ENCODE measurements at places on chromosomes 6 and 20. TPM values are rescaled to one million over a fixed set of nuclear protein-coding genes. Genes with fewer than 3 reads are reported as not detected.
A peak's percentile ranks its signal among the peaks of the same experiment; 100 is the strongest.

GRCh38 chr6:111543913-111544435, 61.0 kb upstream of the REV3L start:
- no peak for DNase-seq
- peaks cover 10% of the 10 kb centered on the region for H3K4me1 ChIP-seq
- H3K4me3 ChIP-seq: no peak overlapping the region
- H3K36me3 ChIP-seq: no peaks in the 10 kb centered on the region
- H3K27ac ChIP-seq: no peak overlapping the region

- H3K27ac ChIP-seq: peak overlapping the region; percentile 95
- peaks cover 7% of the 10 kb centered on the region for H3K36me3 ChIP-seq
- peaks cover 17% of the 10 kb centered on the region for H3K4me1 ChIP-seq
- H3K27me3 ChIP-seq: no peaks in the 10 kb centered on the region
Measured at GRCh38 chr6:113354204-113354895, 502.8 kb upstream of the MARCKS start.

DNA sequence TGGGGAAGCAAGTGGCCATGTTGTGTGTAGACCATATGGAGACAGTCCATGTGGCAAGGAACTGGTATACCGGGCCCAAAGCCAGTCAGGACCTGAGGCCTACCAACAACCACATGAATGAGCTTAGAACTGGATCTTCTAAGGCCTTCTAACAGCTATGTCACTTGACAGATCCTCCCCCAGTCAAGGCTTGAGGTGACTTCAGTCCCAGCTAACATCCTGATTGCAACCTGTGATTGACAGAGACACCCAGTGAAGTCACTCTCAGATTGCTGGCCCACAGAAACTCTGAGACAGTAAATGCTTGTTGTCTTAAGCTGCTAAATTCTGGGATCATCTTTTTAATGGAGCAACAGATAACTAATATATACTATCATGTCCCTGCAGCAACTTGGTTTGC, 32.9 kb downstream of the AHI1 start:
- H3K4me3 ChIP-seq: no peak overlapping the region
- no peak for DNase-seq
- H3K27ac ChIP-seq: no peak overlapping the region
- H3K27me3 ChIP-seq: no peaks in the 10 kb centered on the region
- H3K4me1 ChIP-seq: no peaks in the 10 kb centered on the region

GRCh38 chr6:9250852-9251251, 815.5 kb upstream of the SLC35B3 start:
- no peaks in the 10 kb centered on the region for H3K27me3 ChIP-seq
- H3K36me3 ChIP-seq: no peaks in the 10 kb centered on the region
- no peak overlapping the region for H3K4me3 ChIP-seq
- H3K27ac ChIP-seq: no peak overlapping the region
- peak; percentile 2 for DNase-seq

GRCh38 chr6:89087881-89088280, 7.3 kb downstream of the PNRC1 start:
- H3K27me3 ChIP-seq: no peaks in the 10 kb centered on the region
- 0 out of 2 replicates have a peak, but pooled peaks cover 18% of the 10 kb centered on the region for H3K4me1 ChIP-seq
- no peak overlapping the region for H3K27ac ChIP-seq

GRCh38 chr6:73285674-73286283, 22.8 kb upstream of the KHDC1 start:
- DNase-seq: peak; percentile 47
- H3K4me1 ChIP-seq: no peaks in the 10 kb centered on the region
- no peaks in the 10 kb centered on the region for H3K36me3 ChIP-seq
- no peaks in the 10 kb centered on the region for H3K27me3 ChIP-seq
- no peak overlapping the region for H3K27ac ChIP-seq

DNA sequence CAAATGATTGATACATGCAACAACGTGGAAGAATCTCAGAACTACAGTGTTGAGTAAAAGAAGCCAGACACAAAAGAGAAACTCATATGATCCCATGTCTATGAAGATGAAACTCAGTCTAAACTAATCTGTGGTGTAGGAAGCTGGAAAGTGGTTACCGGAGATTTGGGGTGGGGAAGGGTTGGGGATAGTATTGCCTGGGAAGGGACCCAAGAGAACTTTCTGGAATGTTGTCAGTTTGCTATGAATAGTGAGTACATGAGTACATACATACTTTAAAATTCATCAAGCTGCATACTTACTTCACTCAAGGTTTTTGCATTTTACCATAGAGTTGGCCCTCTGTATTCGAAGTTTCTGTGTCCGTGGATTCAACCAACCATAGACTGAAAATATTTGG, 106.0 kb downstream of the SAMD5 start:
- H3K27me3 ChIP-seq: no peaks in the 10 kb centered on the region
- H3K27ac ChIP-seq: no peak overlapping the region
- no peak for DNase-seq
- no peak overlapping the region for H3K4me3 ChIP-seq

- peak overlapping the region; percentile 96 for H3K27ac ChIP-seq
- H3K27me3 ChIP-seq: no peaks in the 10 kb centered on the region
- peak overlapping the region; percentile 84 for H3K4me3 ChIP-seq
- 0 out of 2 replicates have a peak, but pooled peaks cover 11% of the 10 kb centered on the region for H3K4me1 ChIP-seq
- peaks cover 10% of the 10 kb centered on the region for H3K36me3 ChIP-seq
Measured at GRCh38 chr6:3119040-3119723, 671 bp downstream of the BPHL start.

- H3K27ac ChIP-seq: no peak overlapping the region
- peak; percentile 65 for DNase-seq
- H3K4me1 ChIP-seq: peaks cover 12% of the 10 kb centered on the region
- H3K27me3 ChIP-seq: peaks cover 39% of the 10 kb centered on the region
- H3K36me3 ChIP-seq: no peaks in the 10 kb centered on the region
Measured at GRCh38 chr6:99589290-99589672, 17.4 kb upstream of the PRDM13 start.

- peaks cover 3% of the 10 kb centered on the region for H3K36me3 ChIP-seq
- H3K4me1 ChIP-seq: no peaks in the 10 kb centered on the region
- H3K4me3 ChIP-seq: no peak overlapping the region
- no peak overlapping the region for H3K27ac ChIP-seq
- H3K27me3 ChIP-seq: no peaks in the 10 kb centered on the region
- DNase-seq: no peak
Measured at GRCh38 chr6:161218222-161218621, 55.6 kb downstream of the AGPAT4 start.

DNA sequence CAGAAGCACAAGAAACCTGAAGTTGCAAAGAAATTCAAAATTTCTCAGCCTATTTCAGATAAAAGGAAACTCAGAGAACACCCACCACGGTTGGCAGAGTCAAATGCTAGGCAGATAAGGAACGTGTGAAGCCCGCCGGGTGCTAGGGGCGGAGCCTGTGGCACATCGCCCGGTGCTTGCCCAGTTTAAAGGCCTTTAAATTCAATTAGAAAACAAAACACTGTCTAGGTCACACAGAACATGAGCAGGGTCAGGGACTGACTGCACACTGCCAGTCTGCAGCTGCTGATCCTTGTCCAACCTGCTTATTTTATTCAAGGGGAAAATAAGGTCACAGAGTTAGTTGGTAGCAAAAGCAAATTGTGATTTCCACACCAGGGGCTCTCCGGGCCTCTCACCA, 75.8 kb downstream of the PSMG4 start:
- peak; percentile 68 for DNase-seq
- H3K27me3 ChIP-seq: peaks cover 41% of the 10 kb centered on the region
- H3K27ac ChIP-seq: no peak overlapping the region
- H3K4me3 ChIP-seq: no peak overlapping the region
- H3K4me1 ChIP-seq: peaks cover 9% of the 10 kb centered on the region
- no peaks in the 10 kb centered on the region for H3K36me3 ChIP-seq

GRCh38 chr20:9214685-9215084, 145.8 kb downstream of the PLCB4 start:
- no peaks in the 10 kb centered on the region for H3K27me3 ChIP-seq
- no peak for DNase-seq
- H3K36me3 ChIP-seq: no peaks in the 10 kb centered on the region
- no peak overlapping the region for H3K27ac ChIP-seq
- H3K4me1 ChIP-seq: no peaks in the 10 kb centered on the region

GRCh38 chr6:34546551-34547321, 9.4 kb downstream of the SPDEF start:
- no peak overlapping the region for H3K27ac ChIP-seq
- no peaks in the 10 kb centered on the region for H3K36me3 ChIP-seq
- no peaks in the 10 kb centered on the region for H3K27me3 ChIP-seq

GRCh38 chr6:147040121-147040910, 163.9 kb upstream of the STXBP5 start:
- no peaks in the 10 kb centered on the region for H3K27me3 ChIP-seq
- no peak overlapping the region for H3K4me3 ChIP-seq
- no peak overlapping the region for H3K27ac ChIP-seq
- no peak for DNase-seq

- no peak overlapping the region for H3K27ac ChIP-seq
- no peaks in the 10 kb centered on the region for H3K4me1 ChIP-seq
- no peak for DNase-seq
- no peaks in the 10 kb centered on the region for H3K36me3 ChIP-seq
- no peaks in the 10 kb centered on the region for H3K27me3 ChIP-seq
Measured at GRCh38 chr6:84791233-84791632, 26.8 kb upstream of the TBX18 start.

DNA sequence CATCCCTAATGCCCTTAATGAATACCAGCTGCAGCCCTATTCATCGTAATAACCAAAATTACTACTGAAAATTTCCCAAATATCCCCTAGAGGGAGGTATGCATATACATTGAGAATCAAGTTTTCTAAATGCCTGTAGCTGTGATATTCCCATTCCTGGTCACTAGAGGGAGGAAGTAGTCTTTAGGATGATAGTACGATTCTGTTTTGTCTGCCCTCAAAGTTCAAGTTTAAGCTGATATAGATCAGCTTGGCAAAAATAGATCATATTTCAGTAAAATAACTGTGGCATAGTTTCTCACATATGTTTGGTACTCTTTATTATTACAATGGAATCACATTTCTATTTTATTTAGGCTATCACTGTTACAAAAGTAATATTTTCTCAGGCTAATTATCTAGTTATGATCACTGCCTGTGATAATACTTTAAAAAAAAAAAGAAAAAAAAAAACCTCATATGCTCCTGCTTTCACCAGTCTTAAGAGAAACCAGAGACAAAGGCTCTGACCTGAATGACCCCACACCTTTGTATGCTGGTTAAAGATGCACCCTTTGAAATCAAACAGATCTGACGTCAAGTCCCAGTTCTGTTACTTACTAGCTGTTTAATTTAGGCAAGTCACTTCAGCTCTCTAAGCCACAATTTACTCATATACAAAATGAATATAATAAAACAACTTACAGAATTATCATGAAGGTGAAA, 11.0 kb downstream of the TSPYL1 start:
- peak; percentile 76 for DNase-seq
- H3K4me1 ChIP-seq: peaks cover 12% of the 10 kb centered on the region
- peak overlapping the region; percentile 63 for H3K27ac ChIP-seq
- peaks cover 10% of the 10 kb centered on the region for H3K36me3 ChIP-seq

DNA sequence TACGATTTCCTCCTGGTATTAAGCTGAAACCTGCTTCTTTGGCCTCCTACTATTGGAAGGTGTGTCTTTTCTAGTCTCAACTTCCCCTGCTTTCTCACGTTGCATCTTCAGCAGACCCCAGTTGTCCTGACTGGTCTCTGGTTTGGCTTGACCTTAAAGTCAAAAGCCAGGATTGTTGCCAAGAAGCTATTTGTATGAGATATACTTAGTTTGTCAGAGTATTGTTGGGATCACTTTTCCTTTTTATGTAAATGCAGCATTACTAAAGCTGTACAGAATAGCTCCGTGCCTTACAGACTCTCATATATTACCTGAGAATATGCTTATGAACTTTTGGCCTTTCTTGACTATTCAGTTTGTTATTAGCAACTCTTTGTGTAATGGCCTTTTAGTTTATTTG, 61.1 kb downstream of the TSPYL4 start:
- H3K27me3 ChIP-seq: no peaks in the 10 kb centered on the region
- DNase-seq: no peak
- H3K27ac ChIP-seq: no peak overlapping the region
- no peak overlapping the region for H3K4me3 ChIP-seq
- H3K4me1 ChIP-seq: no peaks in the 10 kb centered on the region

DNA sequence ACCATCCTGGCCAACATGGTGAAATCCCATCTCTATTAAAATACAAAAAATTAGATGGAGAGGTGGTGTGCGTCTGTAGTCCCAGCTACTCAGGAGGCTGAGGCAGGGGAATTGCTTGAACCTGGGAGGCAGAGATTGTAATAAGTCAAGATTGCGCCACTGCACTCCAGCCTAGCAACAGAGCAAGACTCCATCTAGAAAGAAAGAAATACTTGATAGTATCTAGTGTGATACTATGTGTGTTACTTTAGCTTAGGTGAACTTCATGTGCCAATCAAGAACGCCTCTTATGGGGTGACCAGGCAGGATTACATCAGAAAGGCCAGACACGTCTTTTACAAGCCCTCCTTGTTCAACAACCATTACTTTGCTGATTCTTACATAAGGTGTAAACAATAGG, 107.1 kb downstream of the TMEM170B start:
- no peaks in the 10 kb centered on the region for H3K36me3 ChIP-seq
- H3K27me3 ChIP-seq: no peaks in the 10 kb centered on the region
- H3K27ac ChIP-seq: no peak overlapping the region
- H3K4me3 ChIP-seq: no peak overlapping the region
- no peaks in the 10 kb centered on the region for H3K4me1 ChIP-seq
- DNase-seq: no peak

DNA sequence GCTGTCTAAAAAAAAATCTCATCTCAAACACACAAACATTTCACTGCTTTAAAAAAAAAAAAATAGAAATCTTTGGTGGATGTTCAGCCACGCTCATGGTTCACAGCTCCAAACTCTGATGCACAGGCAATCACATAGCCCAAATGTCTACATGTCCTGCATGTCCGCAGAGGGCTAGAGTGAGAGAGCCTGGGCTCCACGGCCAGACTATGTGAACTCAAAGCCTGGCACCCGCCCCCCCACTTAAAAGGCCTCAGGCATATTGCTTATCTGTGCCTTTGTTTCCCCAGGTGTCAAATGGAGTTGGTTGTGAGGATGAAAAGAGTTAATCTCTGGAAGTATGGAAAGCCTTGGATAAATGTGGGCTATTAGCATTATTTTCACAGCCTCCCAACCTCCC, 10.5 kb upstream of the PTGIS start:
- H3K27me3 ChIP-seq: no peaks in the 10 kb centered on the region
- no peak for DNase-seq
- H3K4me1 ChIP-seq: no peaks in the 10 kb centered on the region

DNA sequence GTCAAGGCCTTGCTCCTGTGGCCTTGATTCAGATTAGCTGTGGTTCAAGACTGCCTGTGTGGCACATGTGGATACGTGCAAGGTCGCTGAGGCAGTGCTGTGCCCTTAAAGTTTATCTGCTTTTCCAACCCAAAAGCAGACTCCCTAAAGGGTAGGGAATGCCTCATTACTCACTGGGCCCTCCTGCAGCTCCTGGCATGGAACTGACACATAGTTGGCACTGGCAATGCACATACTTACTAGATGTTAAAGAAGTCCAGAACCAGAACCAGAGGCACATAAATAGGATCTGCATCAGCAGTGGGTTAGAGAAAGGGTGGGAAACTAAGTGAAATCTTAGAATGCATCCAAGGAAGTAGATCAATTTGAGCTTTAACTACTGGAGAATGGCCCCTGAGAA, 90.6 kb upstream of the MLN start:
- H3K27ac ChIP-seq: peak overlapping the region; percentile 8
- no peak for DNase-seq
- H3K27me3 ChIP-seq: peaks cover 29% of the 10 kb centered on the region
- no peak overlapping the region for H3K4me3 ChIP-seq
- H3K36me3 ChIP-seq: no peaks in the 10 kb centered on the region
- H3K4me1 ChIP-seq: 0 out of 2 replicates have a peak, but pooled peaks cover 5% of the 10 kb centered on the region

- H3K27me3 ChIP-seq: peaks cover 13% of the 10 kb centered on the region
- DNase-seq: peak; percentile 53
- H3K36me3 ChIP-seq: no peaks in the 10 kb centered on the region
- H3K4me3 ChIP-seq: no peak overlapping the region
- H3K27ac ChIP-seq: no peak overlapping the region
- no peaks in the 10 kb centered on the region for H3K4me1 ChIP-seq
Measured at GRCh38 chr20:37615340-37616109, 78.3 kb upstream of the CTNNBL1 start.

The TRIM40 gene
- not detected for polyA plus RNA-seq

The DEFB123 gene
- not detected for polyA plus RNA-seq

The GCM1 gene
- polyA plus RNA-seq: not detected

The GUCA1A gene
- 0.88 TPM for polyA plus RNA-seq
